ENCODE measurements at places on chromosomes 11 and 22.

GRCh38 chr11:665704-666281 lies 28.7 kb downstream of the DRD4 start:
- DNase-seq = no peak

- no peak for DNase-seq
Observed at GRCh38 chr11:73978576-73979086, 4.0 kb downstream of the UCP2 start.

- DNase-seq = no peak
Observed at GRCh38 chr22:39088685-39089032, 8.4 kb upstream of the APOBEC3H start.

DNA sequence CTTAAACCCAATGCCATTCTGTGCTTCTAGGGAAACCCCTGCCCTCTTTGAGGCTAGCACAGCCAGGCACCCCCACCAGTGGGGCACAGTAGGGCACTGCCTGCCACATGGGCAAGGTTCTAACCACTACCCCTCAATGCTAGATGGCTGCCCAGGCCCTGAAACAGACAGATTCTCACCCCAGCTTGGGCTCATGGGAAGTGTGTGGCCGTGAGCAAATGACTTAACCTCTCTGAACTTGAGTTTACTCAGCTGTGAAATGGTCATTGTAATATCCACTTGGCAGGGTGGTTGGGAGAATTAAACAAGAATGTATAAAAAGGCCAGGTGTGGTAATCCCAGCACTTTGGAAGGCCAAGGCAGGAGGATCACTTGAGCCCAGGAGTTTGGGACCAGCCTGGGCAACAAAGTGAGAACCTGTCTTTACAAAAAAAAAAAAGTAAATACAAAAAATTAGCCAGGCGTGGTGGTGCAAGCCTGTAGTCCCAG lies 22.4 kb downstream of the C22orf23 start:
- DNase-seq = no peak

DNA sequence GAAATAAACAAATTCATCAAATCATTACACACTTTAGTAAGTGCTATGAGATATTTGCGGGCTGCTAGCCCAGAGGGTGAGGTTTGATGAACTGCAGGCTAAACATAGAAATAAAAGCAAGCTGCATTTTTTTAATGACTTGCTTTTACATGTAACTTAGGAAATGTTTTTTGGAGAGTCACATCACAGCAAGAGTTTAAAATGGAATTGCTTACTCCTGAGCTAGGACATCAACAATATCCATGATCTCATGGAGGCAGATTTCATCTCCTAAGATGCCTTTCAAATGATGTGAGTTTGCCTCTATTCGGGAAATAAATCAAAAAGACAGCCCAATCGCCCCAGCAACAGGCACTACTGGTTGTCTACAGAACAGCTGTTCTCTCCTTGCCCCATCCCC lies 73.4 kb upstream of the CD44 start:
- no peak for DNase-seq

- no peak for DNase-seq
Observed at GRCh38 chr22:31620756-31621480, 41.1 kb downstream of the PISD start.

GRCh38 chr11:66950112-66950535 lies 8.1 kb downstream of the PC start:
- no peak for DNase-seq

GRCh38 chr11:133903875-133904817 lies 52.6 kb downstream of the IGSF9B start:
- no peak for DNase-seq

- DNase-seq = no peak
Observed at GRCh38 chr22:46047841-46048595, 71.1 kb upstream of the WNT7B start.

- no peak for DNase-seq
Observed at GRCh38 chr22:17855572-17856290, 81.5 kb upstream of the BID start.

- DNase-seq = no peak
Observed at GRCh38 chr11:69972351-69972802, 105.7 kb upstream of the ANO1 start.

GRCh38 chr11:3854660-3854976 lies 846 bp upstream of the STIM1 start:
- DNase-seq = no peak

- no peak for DNase-seq
Observed at GRCh38 chr11:59426361-59427067, at the start of gene OR5A2. Gene OR5A2, minus strand, starts transcription at chr11:59426413. Its CDS starts 3,460 bp downstream, at chr11:59422953.

DNA sequence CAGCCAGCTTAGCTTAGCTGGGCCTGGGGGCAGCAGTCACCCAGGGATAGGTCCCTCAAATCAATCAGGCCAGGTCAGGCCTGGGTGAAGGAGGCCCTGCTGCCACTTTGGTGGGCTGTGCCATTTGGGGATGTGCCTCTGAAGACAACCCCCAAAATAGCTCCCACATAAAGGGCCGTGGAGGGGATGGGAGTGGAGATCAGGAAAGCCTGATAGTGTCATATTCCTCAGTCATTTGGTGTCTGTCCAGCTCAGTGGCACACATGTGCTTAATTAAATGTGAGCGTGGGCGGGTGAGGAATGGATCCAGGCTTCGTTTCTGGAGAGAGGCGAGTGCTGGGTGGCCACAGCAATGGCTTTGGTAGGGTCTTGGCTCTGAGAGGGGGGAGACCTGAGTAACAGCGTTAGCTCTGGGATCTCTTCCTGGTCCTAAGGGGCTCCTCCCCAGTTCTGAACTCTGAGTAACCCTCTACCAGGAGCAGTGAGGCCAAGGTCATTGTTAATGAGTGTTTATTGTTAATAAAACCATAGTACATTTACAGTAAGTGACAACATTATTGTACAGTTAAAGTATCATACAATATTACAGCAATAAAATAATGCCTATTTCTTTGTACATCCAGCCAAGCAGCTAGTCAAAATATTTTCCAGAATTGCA lies 45.2 kb downstream of the NAT10 start:
- DNase-seq = no peak

GRCh38 chr22:23520863-23521440 lies 59.1 kb downstream of the IGLL1 start:
- DNase-seq = peak; percentile 41

- no peak for DNase-seq
Observed at GRCh38 chr22:40237241-40237640, 59.5 kb downstream of the TNRC6B start.

GRCh38 chr22:42937164-42937843 lies 77.6 kb downstream of the PACSIN2 start:
- no peak for DNase-seq

- DNase-seq = no peak
Observed at GRCh38 chr11:12508151-12508751, 130.9 kb downstream of the PARVA start.

- DNase-seq = no peak
Observed at GRCh38 chr22:49555526-49555925, 272.1 kb downstream of the BRD1 start.

Data from C1 segment of cervical spinal cord (tissue), 14 donors.